ENCODE measurements at places on chromosomes 7 and 10. TPM values are rescaled to one million over a fixed set of nuclear protein-coding genes. Genes with fewer than 3 reads are reported as not detected.

The CNTNAP2 gene
- total RNA-seq, result 2.1 TPM

The CYP2W1 gene
- total RNA-seq, result 0.21 TPM

The SAMD9L gene
- 5.3 TPM for total RNA-seq

The SORBS1 gene
- total RNA-seq, result 0.34 TPM

The WNT16 gene
- not detected for total RNA-seq

The ALOX5 gene
- total RNA-seq, result 5.6 TPM
